Activated CD8-positive, alpha-beta T cell treated with anti-CD3 and anti-CD28 coated beads for 36 hours (primary cell): ENCODE measurements at places on chromosomes 7 and 10. TPM values are rescaled to one million over a fixed set of nuclear protein-coding genes. Genes with fewer than 3 reads are reported as not detected.

- no peak overlapping the region for H3K4me3 ChIP-seq
- no peaks in the 10 kb centered on the region for H3K4me1 ChIP-seq
- no peak overlapping the region for H3K27ac ChIP-seq
- peak; percentile 53 for DNase-seq
- H3K27me3 ChIP-seq: peaks cover 10% of the 10 kb centered on the region
- H3K36me3 ChIP-seq: no peaks in the 10 kb centered on the region
These were observed 13.1 kb downstream of the ADGRA1 start for GRCh38 chr10:133100706-133101415.

DNA sequence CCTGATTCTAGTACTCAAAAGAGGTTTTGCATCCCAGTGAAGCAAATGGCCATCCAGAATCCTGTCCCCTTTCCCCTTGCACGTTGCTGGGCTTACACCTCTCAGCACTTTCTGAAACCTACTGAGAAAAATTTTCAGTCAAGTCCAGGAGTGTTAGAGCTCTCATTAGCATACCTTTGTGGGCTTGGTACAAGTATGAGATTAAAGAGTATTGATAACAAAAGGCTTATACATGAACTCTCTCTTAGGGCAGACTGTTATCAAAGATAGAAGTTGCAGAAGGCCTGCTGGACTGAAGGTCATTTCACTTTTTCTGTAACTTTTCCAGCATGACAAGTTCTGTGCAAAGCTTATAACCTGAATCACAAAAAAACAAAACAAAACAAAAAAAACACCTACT, at the start of gene ASAH2:
Gene ASAH2 (minus strand): TSS at position 123 of the 400 bp plus-strand sequence. CDS start 2,906 bp downstream, outside the sequence.
- H3K27me3 ChIP-seq: peaks cover 30% of the 10 kb centered on the region
- H3K4me3 ChIP-seq: no peak within 1 kb of the TSS
- no peak within 1 kb of the TSS for H3K27ac ChIP-seq
- DNase-seq: no peak
- H3K4me1 ChIP-seq: no peaks in the 10 kb centered on the region

GRCh38 chr7:102834999-102835398, 77.8 kb upstream of the LRRC17 start:
- peak; percentile 42 for DNase-seq
- peaks cover 6% of the 10 kb centered on the region for H3K4me1 ChIP-seq
- H3K27ac ChIP-seq: no peak overlapping the region

DNA sequence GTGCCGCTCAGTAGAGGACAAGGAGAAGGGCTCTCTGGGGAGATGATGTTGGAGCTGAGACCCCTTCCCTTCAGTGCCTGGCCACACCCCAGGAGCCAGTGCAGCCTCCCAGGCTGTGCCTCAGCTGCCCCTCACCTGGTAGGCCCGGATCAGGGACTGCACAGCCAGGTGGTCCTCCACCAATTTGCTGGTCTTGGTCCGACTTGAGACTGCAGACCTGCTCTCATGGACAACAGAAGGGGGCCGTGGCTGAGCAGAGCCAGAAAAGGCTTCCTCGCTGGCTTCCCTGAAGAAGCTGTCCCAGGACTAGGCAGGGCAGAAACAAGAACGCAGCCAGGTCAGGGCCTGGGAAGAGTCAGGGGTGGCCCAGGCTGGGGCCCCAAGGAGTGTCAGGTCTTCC, 5.5 kb downstream of the OGDHL start:
- no peak overlapping the region for H3K4me3 ChIP-seq
- peaks cover 10% of the 10 kb centered on the region for H3K27me3 ChIP-seq
- no peak for DNase-seq
- no peak overlapping the region for H3K27ac ChIP-seq
- no peaks in the 10 kb centered on the region for H3K4me1 ChIP-seq

DNA sequence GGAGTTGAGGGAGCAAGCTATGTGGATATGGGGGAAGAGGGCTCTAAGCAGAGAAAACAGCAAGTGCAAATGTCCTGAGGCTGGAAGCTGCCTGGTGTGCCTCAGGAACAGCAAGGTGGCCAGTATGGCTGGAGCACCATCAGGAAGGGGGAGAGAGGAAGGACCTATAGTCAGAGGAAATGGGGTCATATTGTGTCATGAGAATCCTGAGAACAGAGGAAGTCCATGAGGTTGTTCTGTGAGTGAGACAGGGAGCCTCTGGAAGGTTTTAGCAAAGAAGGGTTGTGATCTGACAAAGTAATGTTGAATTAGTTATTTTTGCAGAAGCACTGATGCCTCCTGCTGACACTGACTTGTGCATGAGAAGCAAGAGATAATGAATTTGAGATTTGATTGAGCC, 204.3 kb downstream of the PTEN start:
- DNase-seq: no peak
- H3K27ac ChIP-seq: no peak overlapping the region
- H3K36me3 ChIP-seq: no peaks in the 10 kb centered on the region
- H3K27me3 ChIP-seq: no peaks in the 10 kb centered on the region

DNA sequence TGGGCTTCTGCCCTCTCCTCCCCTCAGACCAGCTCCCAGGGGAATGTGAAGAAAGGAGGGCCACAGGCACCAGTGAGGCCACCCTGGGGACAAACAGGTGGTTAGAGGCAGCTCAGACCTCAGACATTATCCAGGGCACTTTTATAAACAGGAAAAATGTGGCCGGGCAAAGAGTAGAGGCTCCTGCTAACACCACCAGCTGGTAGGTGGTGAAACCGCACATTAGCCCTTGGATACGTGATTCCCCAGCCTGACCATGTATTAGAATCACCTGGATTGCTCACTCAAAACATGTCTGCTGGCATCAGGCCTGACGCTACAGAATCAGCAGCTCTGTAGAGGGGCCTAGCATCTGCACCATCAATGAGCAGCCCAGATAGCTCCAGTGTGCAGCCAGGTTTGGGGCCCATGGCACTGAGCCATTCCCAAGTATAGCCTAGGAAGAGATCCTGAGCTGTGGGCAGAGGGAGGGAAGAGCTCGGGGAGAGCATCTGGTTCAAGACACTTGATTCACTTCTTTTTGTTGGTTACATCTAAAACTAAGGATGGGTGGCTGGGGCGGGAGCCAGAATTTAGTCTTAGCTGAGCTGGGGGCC, 37.1 kb downstream of the GPR26 start:
- no peak overlapping the region for H3K27ac ChIP-seq
- no peaks in the 10 kb centered on the region for H3K36me3 ChIP-seq
- no peak overlapping the region for H3K4me3 ChIP-seq
- no peaks in the 10 kb centered on the region for H3K27me3 ChIP-seq
- no peaks in the 10 kb centered on the region for H3K4me1 ChIP-seq

DNA sequence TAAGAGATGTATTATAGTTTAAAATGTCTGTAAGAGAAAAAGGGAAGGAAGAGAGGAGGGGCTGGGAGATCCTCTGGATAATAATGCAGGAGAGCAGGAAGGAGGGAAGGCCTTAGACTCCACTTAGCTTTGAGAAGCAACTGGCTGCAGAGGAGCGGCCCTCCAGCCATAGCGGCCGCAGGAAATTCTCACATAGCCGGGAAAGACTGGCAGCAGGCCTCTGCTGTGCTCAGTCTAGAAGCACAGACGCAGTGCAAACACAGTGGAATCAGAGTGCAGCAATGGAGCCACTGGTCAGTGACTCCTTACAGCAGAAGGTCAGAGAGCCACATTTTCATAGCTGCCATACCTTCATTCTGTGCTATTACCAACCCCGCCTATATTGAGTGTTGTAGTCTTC, 153.3 kb downstream of the VWC2 start:
- no peaks in the 10 kb centered on the region for H3K4me1 ChIP-seq
- H3K27ac ChIP-seq: no peak overlapping the region
- no peak overlapping the region for H3K4me3 ChIP-seq
- H3K36me3 ChIP-seq: no peaks in the 10 kb centered on the region

- no peak overlapping the region for H3K4me3 ChIP-seq
- no peak overlapping the region for H3K27ac ChIP-seq
- H3K36me3 ChIP-seq: no peaks in the 10 kb centered on the region
- peaks cover 1% of the 10 kb centered on the region for H3K27me3 ChIP-seq
- H3K4me1 ChIP-seq: no peaks in the 10 kb centered on the region
- no peak for DNase-seq
These were observed 282.4 kb downstream of the HPSE2 start for GRCh38 chr10:98953251-98953650.

DNA sequence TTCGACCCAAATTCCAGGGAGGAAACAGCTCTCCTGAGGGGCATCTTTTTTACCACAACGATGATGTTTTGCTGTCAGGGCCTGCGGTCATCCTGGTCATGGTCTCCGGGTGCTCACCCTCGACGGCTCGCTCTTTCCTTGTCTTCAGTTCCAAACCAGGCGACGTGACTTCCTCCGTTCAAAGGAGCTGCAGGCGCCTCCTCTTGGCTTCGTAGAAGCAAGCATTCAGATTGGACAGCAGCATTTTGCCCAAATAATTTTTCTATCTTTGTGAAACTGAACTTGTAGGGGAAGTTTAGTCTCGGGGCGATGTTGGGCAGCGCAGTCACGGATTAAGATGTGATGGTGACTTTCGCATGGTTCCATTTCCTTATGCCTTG, 208.9 kb downstream of the DNAJB6 start:
- DNase-seq: no peak
- H3K4me1 ChIP-seq: no peaks in the 10 kb centered on the region
- no peak overlapping the region for H3K27ac ChIP-seq
- H3K27me3 ChIP-seq: no peaks in the 10 kb centered on the region

GRCh38 chr7:45646996-45647825, 73.0 kb downstream of the ADCY1 start:
- no peaks in the 10 kb centered on the region for H3K36me3 ChIP-seq
- no peak for DNase-seq
- no peaks in the 10 kb centered on the region for H3K4me1 ChIP-seq
- H3K27me3 ChIP-seq: no peaks in the 10 kb centered on the region
- H3K27ac ChIP-seq: no peak overlapping the region

GRCh38 chr7:42192851-42193461, 44.1 kb downstream of the GLI3 start:
- no peaks in the 10 kb centered on the region for H3K36me3 ChIP-seq
- H3K4me1 ChIP-seq: peaks cover 12% of the 10 kb centered on the region

DNA sequence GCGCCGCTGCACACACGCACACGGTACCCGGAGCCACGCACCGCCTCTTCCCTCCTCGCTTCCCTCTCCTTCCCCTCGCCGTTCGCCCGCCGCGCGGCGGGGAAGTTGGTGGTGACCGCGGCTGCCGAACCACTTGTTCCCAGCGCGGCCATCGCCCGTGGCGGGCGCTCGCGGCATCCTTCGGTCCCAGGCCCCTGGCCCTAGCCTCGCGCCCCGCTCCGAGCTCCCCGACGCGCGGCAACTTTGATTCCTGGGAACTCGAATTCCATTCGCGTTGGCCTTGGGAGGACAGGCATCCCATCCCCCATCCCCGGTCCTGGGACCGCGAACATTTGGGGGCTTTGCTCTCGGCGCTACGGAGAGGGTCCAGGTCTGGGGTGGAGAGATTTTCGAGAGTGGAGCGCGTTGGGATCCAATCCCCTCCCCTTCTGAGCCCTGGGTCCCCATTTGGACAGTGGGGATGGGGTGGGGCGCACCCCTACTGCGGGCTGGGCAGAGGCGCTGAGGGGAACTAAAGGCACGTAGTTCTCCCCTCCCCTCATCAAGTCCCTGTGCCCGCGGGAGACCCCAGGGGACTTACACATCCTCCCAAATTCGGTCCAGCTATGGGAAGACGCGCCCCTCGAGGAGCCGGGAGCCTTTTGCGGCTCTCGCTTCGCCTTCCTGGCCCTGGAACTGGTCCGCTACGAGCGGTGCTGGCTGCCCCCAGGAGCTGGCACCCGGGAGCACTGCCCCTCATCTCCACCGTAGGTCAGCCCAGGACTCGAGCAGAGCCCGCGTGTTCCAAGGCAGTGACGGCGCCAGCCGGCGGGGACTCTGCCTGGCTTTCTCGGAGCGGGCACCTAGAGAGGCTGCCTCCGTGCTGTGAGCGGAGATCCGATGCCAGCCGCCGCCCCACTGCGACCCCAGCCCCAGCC, 834 bp downstream of the CDH23 start:
- no peaks in the 10 kb centered on the region for H3K36me3 ChIP-seq
- DNase-seq: no peak
- H3K4me1 ChIP-seq: no peaks in the 10 kb centered on the region
- peaks cover 46% of the 10 kb centered on the region for H3K27me3 ChIP-seq

GRCh38 chr10:9294865-9295264, 1240.4 kb downstream of the GATA3 start:
- H3K4me3 ChIP-seq: no peak overlapping the region
- peaks cover 18% of the 10 kb centered on the region for H3K4me1 ChIP-seq
- DNase-seq: peak; percentile 13
- no peak overlapping the region for H3K27ac ChIP-seq
- H3K27me3 ChIP-seq: no peaks in the 10 kb centered on the region

DNA sequence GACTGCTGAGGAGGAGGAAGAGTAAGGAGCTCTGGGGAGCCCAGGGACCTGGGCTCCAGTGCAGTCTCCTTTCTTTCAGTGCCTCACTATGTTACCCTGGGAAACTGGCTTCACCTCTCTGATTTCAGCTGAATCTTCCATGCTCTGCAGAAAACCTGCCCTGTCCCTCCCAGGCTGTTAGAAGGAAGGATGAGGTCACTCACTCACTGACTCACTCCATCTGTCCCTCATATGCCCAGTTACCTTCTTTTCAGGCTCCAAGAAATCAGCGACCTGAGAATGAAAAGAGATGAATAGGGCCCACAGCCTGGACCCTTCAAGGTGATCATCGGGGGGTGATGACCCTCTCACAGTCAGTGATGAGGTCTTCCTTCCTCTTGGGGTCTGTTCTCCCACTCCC, 481 bp downstream of the SFTPA2 start:
- H3K36me3 ChIP-seq: no peaks in the 10 kb centered on the region
- H3K27me3 ChIP-seq: peaks cover 15% of the 10 kb centered on the region
- no peak overlapping the region for H3K27ac ChIP-seq

DNA sequence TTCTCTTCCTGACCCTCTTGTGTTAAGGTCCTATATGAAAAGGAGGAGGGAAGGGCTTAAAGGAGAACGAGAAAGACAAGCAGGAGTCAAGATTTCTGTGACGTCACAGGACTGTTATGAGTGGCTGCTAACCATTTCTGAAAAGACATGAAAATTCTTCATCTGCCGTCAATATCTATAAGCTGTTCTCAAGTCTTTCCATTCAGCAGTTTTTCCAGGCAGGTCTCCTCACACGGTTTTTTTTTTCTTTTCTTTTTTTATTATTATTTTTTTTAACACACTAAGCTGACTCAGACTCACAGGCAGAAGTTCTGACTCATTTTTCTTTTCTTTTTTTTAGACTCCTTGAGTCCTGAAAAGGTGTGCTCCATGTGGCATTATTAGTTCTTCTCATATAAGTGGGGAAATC, 72.0 kb downstream of the DGKI start:
- H3K27ac ChIP-seq: no peak overlapping the region
- peaks cover 10% of the 10 kb centered on the region for H3K27me3 ChIP-seq
- H3K4me1 ChIP-seq: no peaks in the 10 kb centered on the region
- peak; percentile 4 for DNase-seq

- no peak overlapping the region for H3K4me3 ChIP-seq
- H3K27me3 ChIP-seq: no peaks in the 10 kb centered on the region
- no peak for DNase-seq
- no peak overlapping the region for H3K27ac ChIP-seq
These were observed 156.4 kb downstream of the ARID5B start for GRCh38 chr10:62057850-62058249.

LRGUK gene
- 0.09 TPM for total RNA-seq

ZNF107 gene
- 12.9 TPM for total RNA-seq

DENND10 gene
- 16.9 TPM for total RNA-seq

PIK3CG gene
- total RNA-seq: 26.8 TPM

ZCWPW1 gene
- 2.5 TPM for total RNA-seq

CTBP2 gene
- total RNA-seq: 0.60 TPM

GHRHR gene
- total RNA-seq: not detected

SLK gene
- total RNA-seq: 19.2 TPM

OR2A7 gene
- total RNA-seq: 2.0 TPM

PAPOLB gene
- not detected for total RNA-seq
